Stimulated activated CD4-positive, alpha-beta T cell treated with anti-CD3 and anti-CD28 coated beads, TNF-alpha, amount 100 ng/mL, for 48 hours (primary cell): ENCODE measurements at places on chromosomes 7 and 10.

GRCh38 chr7:39761449-39761848 is 138.1 kb downstream of the RALA start:
- no peak for DNase-seq

GRCh38 chr10:93150990-93151547 is 77.4 kb downstream of the CYP26A1 start:
- DNase-seq = no peak

GRCh38 chr7:3589752-3590151 is 288.7 kb downstream of the SDK1 start:
- no peak for DNase-seq

- DNase-seq = no peak
Observed at GRCh38 chr10:58782876-58783851, 270.5 kb downstream of the BICC1 start.

GRCh38 chr10:104809288-104810090 is 168.4 kb downstream of the SORCS3 start:
- no peak for DNase-seq
